ENCODE measurements at places on chromosomes 1 and 21.

- no peak for DNase-seq
Measured at GRCh38 chr1:233182587-233182986, 112.9 kb downstream of the PCNX2 start.

DNA sequence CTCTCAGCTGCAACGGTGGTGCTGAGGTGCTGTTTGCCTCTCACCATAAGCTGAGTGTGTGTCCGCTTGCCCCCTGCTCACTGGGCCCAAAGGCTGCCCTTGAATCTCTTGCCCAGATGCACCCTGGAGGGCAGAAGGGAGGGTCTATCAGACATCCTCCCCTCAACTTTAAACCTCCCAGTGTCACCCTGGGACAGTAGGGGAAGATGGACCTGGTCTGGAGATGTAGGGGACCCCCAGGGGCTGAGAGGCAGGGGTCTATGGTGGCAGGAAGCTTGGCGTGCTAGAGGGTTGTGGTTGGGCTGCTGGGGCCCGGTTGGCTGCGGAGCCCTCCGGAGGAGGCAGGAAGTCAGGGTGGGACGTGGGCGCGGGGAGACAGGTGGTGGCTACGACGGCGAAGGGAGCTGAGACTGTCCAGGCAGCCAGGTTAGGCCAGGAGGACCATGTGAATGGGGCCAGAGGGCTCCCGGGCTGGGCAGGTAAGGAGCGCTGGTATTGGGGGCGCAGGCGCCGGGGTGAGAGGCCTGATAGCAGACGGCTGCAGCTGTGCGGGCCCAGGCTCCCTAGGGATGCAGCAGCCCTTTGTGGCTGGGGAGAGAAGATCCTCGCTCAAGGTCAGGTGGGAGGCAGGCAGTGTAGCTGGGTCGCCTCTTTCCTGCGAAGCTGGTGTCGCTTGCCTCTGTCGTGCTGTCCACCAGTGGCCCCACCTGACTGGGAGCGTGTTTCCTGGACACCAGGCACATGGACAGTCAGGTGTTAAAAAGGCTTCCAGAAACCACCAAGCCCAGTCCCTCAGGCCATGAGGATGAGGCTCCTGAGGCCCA, at the start of gene LCK:
LCK (plus strand) TSS at position 373 of the 824 bp plus-strand sequence. CDS start 23,065 bp downstream, outside the sequence.
- no peak for DNase-seq

- no peak for DNase-seq
Measured at GRCh38 chr1:247551721-247552120, 2.8 kb downstream of the GCSAML start.

DNA sequence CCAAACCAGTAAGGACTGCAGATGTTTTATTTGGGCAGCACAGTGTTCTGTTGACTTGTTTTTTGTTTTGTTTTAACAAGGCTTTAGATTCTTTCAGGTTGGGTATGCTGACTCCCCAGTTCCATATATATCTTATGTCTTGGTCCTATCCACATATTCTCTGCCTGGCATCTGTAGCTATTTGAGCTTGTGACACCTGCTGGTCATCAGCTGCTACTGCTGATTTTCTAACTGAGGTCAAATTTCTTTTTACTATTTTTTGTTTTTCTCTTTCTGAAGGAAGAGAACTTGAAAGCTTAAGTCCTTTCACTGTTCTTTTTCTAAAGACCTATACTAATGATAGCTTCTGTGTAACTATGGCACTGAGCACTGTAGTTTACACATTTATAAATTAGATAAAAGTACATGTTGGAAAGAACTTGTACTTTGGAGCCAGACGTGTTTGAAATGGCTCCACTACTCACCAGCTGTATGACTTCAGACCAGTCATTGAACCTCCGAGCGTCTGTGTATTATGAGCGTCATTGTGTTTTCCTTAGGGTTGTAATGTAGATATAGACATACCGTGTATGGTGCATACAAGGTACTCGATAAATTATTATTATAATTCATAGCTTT, 109.4 kb downstream of the NRDC start:
- no peak for DNase-seq

GRCh38 chr21:37915941-37916309, 332 bp downstream of the KCNJ6 start:
- DNase-seq = no peak

DNA sequence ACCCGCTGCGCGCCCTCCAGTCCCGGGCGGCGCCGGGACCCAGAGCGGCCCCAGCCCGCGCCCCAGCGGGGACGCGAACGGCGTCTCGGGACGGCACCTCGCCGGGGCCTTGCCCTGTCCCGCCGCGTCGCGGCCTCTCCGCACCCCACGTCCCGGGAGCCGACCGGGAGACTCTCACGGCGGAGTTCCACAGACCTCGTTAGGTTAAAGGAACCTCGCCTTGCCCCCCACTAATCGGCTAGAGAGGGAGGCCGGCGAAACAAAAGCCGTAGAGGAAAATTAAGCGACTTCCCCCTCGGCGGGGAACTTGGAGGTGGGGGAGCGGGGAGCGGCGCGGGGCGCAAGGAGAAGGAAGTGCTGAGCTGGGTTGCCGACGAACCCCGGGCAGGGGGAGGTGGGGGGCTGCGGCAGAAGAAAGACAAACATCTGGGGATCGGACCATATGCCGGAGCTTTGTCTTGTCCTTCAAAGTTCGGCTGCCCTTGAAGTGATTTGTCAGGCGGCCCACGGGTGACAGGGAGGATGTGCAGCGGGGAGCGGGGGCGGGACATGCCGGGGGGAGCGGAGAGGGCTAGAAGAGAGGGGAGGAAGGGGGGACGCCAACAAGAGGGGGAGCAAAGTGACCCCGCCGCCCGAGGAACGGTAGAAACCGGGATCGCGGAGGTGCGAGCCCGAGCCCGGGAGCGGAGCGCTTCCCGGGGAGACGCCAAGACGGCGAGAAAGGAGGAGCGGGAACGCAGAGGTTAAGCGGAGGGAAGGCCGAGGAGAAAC, 120.0 kb upstream of the RRP15 start:
- DNase-seq = no peak

DNA sequence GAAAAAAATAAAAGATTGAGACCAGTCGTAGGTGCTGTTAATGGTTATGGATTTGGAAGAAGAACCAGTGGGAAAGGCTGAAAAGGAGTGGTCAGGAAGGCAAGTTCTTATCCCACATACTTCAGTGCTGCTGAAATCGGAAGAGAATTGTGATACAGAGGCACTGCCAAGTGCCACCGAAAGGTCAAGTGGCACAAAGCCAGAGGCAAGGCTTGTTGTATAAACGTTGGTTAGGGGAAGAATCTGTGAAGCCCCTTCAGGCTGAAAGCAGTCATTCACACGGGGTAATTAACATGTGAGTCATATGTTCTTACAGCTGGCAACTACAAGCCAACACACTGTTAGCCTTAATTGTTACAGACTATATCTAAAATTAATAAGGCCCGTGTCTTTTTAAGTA, 48.8 kb downstream of the ZBTB40 start:
- peak; percentile 10 for DNase-seq

DNA sequence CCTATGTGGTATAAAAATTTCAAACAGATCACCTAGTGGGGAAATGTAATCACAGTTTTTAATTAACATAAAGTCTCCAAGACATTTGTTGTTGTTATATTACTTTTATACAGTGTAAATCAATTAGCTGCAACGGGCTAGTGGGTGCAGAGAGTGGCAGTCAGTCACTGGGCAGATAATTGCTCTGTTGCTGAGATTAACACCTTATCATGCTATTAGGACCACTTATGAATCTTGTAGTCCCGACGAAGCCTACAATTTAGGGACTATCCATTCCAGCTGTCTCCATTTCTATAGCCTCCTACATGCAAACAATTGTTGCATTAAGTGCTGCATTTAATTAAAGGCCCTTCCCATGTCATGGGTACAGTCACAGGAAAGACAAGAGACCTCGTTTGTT, 158.9 kb upstream of the PROX1 start:
- DNase-seq = no peak

GRCh38 chr1:2294725-2295078, 66.6 kb downstream of the SKI start:
- no peak for DNase-seq

- no peak for DNase-seq
Measured at GRCh38 chr1:99571092-99571734, 74.7 kb upstream of the PALMD start.

GRCh38 chr1:203202431-203203245, 16.1 kb upstream of the CHI3L1 start:
- no peak for DNase-seq

DNA sequence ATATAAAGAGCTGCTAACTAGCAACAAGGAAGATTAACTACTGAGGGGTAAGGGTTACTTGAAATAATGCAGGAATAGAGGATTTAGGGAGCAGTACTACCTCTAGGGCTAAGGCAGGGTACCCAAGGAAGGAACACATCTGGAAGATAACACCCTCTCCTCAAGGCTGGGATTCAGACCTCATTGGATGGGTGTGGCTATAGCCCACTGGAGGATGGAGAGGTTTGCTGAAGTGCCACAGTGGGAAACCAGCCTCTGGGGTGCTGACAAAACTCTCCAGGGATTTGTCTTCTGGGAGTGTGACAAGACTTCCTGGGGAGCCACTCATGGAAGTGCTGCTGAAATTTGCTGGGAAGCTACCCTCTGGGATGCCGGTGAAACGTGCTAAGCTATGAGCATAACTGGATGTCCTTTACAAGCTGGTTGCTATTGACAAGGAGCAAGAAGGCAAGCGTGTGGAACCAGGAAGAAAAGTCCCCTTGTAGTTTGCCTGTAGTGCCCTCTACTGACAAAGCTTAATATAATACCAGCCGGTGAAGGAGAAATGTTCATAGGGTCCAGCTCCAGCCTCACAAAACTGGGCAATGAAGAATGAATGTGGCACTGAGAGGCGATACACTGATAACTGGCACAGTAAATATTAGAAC, 122.8 kb upstream of the USP24 start:
- DNase-seq = no peak

DNA sequence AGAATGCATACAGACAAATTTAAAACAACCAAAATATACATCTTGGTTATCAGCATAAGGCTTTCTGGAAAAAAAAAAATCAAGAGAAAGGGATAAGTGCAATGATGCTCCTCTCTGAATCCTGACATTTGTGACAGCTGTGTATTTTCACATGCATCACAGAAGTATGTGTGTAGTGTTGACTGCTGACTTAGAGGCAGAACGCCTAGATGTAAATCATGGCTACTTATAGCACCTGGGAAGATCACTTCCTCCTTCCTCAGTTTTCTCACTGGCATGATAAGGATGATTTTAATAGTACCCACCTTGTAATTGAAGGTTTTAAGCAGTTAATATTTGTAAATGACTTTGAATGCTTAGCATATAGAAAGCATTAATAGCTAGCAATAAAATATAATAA, 112.5 kb downstream of the MRPL39 start:
- no peak for DNase-seq

GRCh38 chr21:37043818-37044217, 29.1 kb downstream of the PIGP start:
- no peak for DNase-seq

DNA sequence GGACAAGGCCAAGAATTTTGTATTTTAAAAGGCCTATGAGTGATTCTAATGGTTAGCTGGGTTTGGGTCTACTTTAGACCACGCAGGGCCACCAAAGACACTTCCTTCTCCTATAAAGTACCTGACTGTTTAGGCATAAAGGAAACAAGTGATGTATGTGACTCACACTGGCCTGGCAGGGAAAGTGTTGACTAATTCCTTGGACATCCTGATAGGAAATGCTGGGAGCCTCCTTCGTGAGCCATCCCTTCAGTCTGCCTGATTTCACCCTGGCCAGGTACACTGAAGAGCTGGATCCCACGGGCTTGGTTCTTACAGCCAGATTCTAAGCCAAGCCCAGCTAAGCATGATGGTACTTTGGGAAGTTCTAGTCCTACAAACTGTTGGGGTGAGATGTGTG, 100.5 kb upstream of the HMGB4 start:
- DNase-seq = peak; percentile 64

DNA sequence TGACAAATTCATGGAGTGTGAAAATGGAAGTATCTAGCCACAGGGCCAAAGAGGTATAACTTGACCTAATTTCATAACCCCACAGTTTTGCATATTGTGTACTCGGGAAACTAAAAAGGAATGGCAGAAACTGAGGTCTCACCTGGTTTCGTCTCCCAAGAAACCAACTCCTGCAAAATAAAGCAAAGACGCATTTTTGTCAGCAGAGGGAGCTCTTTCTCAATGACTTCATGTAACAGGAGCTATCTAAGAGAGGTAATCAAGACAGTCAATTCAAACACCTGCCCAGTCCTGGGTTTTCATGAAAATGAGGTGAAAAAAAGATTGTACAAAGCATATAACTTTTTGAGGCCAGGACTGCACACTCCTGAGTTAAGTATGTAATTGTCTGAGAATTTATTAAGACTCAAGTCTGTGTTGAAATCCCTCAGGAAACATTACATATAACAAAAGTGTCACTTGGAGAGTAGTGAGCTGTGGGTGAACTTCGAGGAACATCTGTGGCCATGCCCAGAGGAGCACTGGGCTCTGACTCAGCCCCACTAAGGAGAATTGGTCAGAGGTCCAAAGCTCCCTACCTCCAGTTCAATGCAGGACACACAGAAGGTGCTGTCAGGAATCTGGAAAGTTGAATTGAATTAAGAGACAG, 17.6 kb downstream of the FCRL4 start:
- peak; percentile 18 for DNase-seq

GRCh38 chr1:38558500-38559445, 300.8 kb downstream of the RRAGC start:
- no peak for DNase-seq

GRCh38 chr1:38018864-38019343, 6.4 kb downstream of the UTP11 start:
- no peak for DNase-seq

All from epithelial cell of prostate (primary cell).